Activated CD4-positive, CD25-positive, alpha-beta regulatory T cell (primary cell): ENCODE measurements at places on chromosomes 1 and 21.
A peak's percentile ranks its signal among the peaks of the same experiment; 100 is the strongest.

- DNase-seq, result no peak
These were observed 134.4 kb downstream of the TGFB2 start for GRCh38 chr1:218479436-218480115.

DNA sequence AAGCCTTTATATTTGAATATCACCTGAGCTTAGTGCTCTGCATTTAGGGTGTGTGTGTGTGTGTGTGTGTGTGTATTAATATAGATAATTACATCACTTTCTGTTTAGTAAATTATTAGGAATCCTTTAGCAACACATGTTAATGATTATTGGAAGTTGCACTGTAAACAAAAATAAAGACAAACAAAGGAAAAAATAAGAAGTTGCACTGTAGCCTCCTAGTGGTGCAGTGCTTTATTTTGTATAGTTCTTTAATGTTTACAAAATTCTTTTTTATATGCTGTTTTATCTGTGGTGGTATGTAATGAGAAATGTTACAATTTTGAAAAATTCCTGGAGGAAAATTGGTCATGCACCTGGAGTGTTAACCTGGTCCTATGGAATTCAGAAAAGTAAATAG is 69.2 kb downstream of the UBE4B start:
- no peak for DNase-seq

DNA sequence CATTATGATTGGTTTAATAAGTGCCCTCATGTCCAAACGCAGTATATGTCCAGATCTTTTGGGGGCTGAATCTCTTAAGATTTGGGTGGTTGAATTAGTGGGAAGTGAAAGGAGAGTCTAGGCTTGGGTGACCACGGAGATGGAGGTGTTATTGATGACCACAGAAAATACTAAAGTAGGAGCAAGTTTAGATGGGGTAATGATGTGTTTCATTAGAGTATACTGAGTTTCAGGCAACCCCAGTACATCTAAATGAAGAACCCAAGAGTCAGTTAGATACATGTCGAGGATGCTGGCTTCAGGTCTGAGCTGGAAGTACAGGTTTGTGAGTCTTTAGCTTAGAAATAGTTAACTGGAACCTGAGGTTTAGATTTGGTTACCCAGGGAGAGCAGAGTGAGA is 6.5 kb upstream of the ZZZ3 start:
- no peak for DNase-seq

DNA sequence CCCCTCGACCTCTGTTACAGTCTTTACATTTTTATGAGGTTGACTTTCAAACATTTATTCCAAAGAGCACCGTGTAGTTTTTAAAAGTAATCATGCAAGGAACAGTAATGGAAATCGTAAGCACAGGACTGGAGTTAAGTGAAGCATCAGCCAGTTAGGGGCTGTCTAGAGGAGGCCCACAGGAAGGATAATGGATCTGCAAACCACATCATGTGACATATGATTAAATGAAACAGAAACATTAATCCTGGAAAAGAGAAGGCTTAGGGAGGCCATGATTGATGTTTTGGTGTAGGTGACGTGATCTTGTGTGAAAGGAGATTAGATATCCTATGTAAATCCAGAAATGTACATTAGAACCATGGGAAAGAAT is 25.0 kb downstream of the RGS7 start:
- DNase-seq, result no peak

- no peak for DNase-seq
These were observed 23.1 kb downstream of the SLC35A3 start for GRCh38 chr1:99992760-99993467.

DNA sequence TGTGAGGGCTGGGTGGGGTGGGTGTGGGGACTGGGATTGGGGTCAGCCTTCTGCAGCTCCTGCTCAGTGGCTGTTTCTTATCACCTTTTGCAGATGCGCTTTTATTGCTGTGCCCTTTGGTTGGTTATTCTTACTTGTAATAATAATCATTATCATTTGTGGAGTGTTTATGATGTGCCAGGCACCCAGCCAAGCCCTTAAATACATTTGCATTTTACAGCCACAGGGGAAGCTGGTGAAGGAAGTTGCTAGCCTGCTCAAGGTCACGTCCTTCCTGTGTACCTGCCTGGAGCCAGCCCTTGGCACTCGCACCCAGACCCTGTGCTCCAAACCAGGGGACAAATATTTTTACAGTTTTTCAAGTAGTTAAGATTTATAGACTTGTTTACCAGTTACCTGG is 144.0 kb downstream of the PGBD5 start:
- DNase-seq, result no peak

DNA sequence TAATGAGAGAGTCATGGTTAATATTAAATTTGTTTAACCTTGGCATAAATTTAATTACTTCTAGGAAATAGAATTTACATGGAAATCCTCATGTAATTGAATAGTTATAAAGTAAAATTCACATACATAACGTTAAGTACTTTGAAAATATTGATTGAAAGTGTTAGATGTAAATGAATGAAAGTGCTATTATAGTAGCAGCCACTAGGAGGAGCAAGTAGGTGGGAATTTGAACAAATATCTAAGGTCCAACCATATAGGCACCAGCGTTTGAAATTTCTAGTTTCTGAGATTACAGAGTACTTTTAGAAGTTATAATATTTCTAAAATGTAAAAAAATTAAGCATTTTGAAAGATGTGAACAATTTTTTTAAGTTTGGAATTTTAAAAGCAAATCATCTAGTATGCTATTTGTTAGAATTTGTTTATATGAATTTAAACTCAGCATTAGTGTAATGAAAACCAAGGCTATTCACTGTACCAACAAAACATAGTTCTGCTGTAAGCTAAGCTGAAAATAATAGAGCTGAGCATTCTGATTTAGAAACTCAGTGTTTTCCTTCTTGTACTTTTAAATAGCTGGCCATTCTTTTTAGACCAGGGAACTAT is 3.3 kb downstream of the B3GALT2 start:
- no peak for DNase-seq

GRCh38 chr1:156121457-156121856 is 6.9 kb downstream of the LMNA start:
- no peak for DNase-seq

GRCh38 chr1:22814176-22815042 is 103.8 kb downstream of the EPHB2 start:
- no peak for DNase-seq

- no peak for DNase-seq
These were observed 5.0 kb upstream of the KCNC4 start for GRCh38 chr1:110205156-110205555.

DNA sequence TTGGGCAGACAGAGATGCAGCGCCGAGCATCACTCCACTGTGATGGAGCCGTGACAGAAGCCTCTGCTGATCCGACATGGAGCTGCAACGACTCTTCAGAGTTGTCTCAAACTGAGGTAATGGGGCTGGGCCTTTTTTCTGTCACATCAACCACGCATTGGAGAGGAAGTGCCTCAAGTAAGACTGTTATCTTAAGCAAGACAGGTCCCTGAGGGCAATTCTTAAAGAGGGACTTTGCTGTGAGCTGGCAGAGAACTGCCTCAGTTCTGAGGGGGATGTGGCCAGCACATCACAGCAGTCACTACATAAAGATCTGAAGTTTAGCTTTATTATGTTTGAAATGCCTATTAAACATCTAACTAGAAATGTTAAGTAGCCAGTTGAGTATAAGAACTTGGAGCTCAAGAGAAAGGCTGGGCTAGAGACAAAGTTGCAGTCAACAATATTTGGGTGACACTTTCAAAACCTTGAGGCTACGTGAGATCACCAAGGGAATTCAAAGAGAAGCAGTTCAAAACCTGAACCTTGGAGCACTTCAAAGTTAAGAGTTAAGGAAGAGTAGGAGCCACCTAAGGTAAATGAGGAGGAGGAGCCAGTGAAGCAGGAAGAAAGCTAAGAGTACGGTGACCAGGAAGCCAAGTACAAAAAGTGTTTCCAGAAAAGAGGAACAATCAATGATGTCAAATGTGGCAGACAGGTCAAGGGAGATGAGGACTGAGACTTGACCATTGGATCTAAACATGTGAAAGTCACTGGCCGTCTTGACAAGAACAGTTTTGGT is 54.2 kb upstream of the BCL9 start:
- DNase-seq, result no peak

- no peak for DNase-seq
These were observed 154.9 kb downstream of the ST6GALNAC3 start for GRCh38 chr1:76229279-76230005.

- no peak for DNase-seq
These were observed 30.0 kb downstream of the SLC27A3 start for GRCh38 chr1:153805042-153805745.

DNA sequence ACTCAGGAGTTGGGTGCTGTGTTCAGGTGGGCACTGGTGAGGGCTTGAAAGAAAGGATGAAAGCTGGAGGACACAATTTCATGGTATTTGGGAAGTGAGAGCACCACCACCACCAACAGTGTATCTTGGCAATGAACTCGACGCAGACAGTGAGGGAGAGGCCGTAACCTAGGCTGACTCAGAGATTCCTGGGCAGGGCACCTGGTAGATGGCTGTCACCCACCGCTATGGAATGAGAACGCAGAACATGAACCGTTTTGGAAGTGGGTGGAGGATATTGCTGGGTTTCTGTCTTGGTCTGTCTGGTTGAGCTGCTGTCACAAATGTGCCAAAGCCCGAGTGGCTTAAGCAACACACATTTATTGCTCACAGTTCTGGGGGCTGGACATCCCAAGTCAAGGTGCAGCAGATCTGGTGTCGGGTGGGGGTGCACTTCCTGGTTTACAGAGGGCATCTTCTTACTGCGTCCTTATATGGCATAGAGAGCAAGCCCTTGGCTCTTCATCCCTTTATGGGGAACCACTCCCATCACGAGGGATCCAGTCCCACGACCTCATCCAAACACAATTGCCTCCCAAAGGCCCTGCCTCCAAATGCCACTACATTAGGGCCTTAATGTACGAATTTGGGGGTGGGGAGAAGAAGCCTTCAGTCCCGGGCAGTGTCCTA is 246.3 kb downstream of the SIPA1L2 start:
- DNase-seq, result no peak

DNA sequence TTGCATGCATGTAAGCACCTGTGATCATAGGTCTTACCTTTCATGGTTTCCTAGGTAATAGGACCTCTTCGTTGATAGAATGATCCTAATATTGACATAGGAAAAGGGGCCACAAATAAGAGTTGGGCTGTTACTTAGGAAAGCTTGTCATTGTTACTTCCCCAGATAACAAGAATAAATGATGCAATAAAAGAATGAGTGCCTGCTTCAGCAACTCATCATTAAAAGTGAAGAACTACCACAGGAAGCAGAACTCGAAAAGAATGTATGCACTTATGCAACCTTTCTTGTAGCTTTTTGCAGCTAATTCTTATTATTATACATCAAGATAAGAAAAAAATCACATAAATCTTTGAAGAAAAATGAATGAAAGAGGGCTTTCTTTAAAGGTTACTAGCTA is 548.6 kb downstream of the LTN1 start:
- no peak for DNase-seq

DNA sequence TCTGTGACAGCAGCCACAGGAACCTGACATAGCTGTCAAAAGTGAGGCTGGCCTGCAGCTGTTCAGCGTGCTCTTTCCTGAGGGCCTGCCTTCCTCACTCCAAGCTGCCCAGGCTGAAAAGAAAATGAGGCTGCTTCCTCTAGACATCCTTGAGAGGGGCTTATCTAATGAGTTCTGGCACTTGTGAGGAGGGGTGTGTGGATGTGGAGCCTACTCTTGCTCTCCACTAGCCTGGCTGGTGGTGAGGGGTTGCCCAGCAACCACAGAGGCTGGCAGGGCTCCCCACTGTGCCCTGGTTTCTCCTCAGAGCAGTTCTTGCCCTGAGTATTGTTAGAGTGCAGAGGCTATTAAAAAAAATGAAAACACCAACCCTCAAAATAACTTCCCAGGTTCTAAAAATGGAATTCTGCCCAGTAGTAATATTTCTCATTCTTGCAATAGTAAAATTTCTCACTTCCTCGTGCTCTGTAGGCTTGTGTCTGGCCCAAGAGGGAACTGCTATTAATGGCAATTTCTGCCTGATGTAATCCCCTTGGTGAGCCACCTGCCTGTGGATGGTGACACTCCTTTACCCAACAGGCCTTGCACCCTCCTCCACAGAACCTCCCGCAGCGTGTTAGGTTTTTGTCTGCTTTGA is 52.6 kb upstream of the EPS8L3 start:
- no peak for DNase-seq

DNA sequence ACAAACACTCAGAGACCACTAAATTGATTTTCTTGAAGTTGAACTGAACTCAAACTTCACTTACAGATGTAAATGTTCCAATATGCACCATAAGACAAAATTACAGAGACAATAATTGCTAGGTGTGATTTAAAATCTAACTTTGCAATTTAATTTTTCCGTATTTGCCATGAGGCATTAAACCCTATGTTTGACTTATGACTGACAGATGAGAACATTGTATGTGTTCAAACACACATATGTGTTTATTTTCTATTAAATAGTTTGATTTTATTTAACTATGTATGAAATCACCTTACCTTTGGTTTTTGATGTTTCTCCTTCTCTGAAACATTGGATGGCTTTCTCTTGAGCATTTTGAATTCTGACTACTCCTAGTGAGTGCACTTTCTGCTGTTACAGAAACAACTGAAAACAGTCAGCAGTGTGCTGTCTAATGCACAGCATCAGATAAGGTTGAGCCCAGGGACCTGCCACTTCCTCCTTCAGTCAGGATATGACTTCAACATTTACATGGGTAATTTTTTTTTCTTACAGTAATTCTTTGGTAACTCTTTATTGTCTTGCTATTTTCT is at the start of gene SAMSN1:
SAMSN1 (minus strand) TSS at position 410 of the 575 bp plus-strand sequence; CDS start at position 356, 54 bp downstream.
- peak; percentile 33 for DNase-seq

GRCh38 chr21:26284531-26284930 is 114.0 kb upstream of the APP start:
- no peak for DNase-seq

DNA sequence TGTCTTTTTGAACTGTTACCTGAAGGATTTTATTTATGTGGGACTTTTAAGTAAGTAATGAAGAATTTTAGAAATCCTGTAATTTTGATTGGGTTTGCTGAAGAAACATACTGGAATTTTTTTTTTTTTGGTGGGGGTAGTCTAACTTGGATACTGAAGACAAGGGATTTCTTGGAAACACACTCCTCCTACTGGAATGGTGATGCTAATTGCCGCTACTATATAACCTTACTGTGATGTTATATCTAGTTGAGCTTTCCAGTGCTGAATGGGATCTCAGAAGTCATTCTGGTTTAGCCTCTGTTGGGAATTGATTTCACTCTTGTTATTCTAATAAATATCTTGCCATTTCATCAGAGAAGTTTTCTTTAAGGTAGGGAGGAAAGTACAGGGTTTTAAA is 8.4 kb downstream of the PPP2R5A start:
- no peak for DNase-seq
